Activated T-helper 2 cell treated with anti-CD3 and anti-CD28 coated beads, Interferon-gamma antibody, Interleukin-2, Interleukin-4, amounts not matched to agents 10 μg/mL and 5 μg/mL and 100 μg/mL, durations not matched to agents 14 hours and 24 hours and 36 hours (primary cell): ENCODE measurements at places on chromosomes 2 and 18. TPM values are rescaled to one million over a fixed set of nuclear protein-coding genes. Genes with fewer than 3 reads are reported as not detected.

The C1QL2 gene
- not detected in 2 replicates for total RNA-seq

The DRC1 gene
- total RNA-seq: not detected in 2 replicates

GRCh38 chr2:22855761-22856184 lies 529.2 kb upstream of the KLHL29 start:
- H3K27ac ChIP-seq: no peak overlapping the region
- peak; percentile 7 for DNase-seq
- H3K36me3 ChIP-seq: no peaks in the 10 kb centered on the region
- H3K27me3 ChIP-seq: no peaks in the 10 kb centered on the region

DNA sequence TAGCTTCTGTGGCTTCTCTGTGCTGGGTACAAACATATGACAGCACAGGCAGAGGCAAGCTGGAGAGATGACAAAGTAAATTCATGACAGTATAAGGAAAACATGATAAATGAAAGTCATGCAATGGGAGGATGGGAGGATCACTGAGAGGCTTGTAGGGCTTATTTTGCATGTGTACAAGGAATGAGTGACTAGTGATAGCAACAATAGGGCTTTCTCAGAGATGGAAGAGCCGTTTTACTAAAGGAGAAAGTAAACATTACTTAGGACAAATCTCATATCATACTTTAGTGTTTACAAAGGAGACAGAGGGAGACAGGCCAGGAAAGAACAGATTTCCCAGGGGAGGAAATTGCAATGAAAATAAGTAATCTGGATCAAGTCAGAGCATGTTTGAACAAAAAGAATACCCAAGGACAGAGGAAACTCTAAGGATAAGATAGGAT lies 82.5 kb upstream of the RBMS1 start:
- H3K27ac ChIP-seq: no peak overlapping the region
- no peaks in the 10 kb centered on the region for H3K36me3 ChIP-seq
- no peak for DNase-seq
- no peak overlapping the region for H3K4me3 ChIP-seq

The TEX44 gene
- total RNA-seq: not detected in 2 replicates

The EFHD1 gene
- 0.16 and 0.48 TPM in 2 replicates for total RNA-seq

DNA sequence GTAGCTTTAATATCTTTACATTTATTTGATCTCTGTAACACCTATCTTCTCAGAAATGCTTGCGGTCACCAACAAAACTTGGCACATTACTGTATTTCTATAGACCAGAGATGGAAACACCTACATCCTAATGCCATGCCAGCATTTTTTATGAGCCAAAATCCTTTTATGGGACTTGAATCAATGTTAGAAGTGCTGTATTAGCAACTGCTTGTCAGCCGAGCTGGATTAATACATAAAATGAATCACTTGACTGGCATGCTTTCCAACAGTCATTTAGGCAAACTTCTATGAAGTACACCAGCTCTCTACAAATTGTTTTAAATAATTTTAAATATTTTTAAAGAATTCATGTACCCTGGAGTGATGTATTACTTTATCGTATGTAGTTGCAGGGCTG lies 272.9 kb upstream of the NRP2 start:
- H3K36me3 ChIP-seq: no peaks in the 10 kb centered on the region
- H3K27ac ChIP-seq: no peak overlapping the region

DNA sequence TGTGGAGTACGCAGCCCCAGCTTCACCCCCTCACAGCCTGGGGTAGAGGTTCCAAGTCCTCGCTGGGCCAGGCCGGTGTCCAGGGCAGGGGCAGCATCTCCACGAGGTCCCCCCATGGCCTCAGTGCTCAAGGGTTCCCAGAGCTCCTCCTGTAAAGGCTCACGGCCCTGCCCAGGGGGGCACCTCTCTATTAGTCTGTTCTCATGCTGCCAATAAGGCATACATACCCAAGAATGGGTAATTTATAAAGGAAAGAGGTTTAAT lies 38.8 kb downstream of the TDRD15 start:
- H3K27ac ChIP-seq: no peak overlapping the region
- H3K4me1 ChIP-seq: no peaks in the 10 kb centered on the region
- H3K4me3 ChIP-seq: no peak overlapping the region
- no peaks in the 10 kb centered on the region for H3K36me3 ChIP-seq

The EPB41L5 gene
- total RNA-seq: 0.94 and 1.5 TPM in 2 replicates

GRCh38 chr2:20141056-20141762 lies 83.7 kb downstream of the SDC1 start:
- H3K27ac ChIP-seq: no peak overlapping the region
- no peaks in the 10 kb centered on the region for H3K36me3 ChIP-seq
- no peak overlapping the region for H3K4me3 ChIP-seq
- no peak for DNase-seq
- H3K4me1 ChIP-seq: no peaks in the 10 kb centered on the region
- no peaks in the 10 kb centered on the region for H3K27me3 ChIP-seq

- no peak for DNase-seq
- H3K27ac ChIP-seq: no peak overlapping the region
- H3K27me3 ChIP-seq: no peaks in the 10 kb centered on the region
- H3K36me3 ChIP-seq: no peaks in the 10 kb centered on the region
- no peaks in the 10 kb centered on the region for H3K4me1 ChIP-seq
These were observed 606 bp upstream of the TOGARAM2 start for GRCh38 chr2:28980368-28981015.

GRCh38 chr2:177207101-177207500 lies 5.5 kb upstream of the HNRNPA3 start:
- H3K36me3 ChIP-seq: peaks cover 10% of the 10 kb centered on the region
- no peak overlapping the region for H3K4me3 ChIP-seq
- no peak for DNase-seq
- no peaks in the 10 kb centered on the region for H3K27me3 ChIP-seq
- H3K27ac ChIP-seq: no peak overlapping the region
- H3K4me1 ChIP-seq: peaks cover 23% of the 10 kb centered on the region

The UGT1A5 gene
- total RNA-seq: not detected in 2 replicates

- no peak overlapping the region for H3K4me3 ChIP-seq
- no peaks in the 10 kb centered on the region for H3K27me3 ChIP-seq
- H3K4me1 ChIP-seq: peaks cover 27% of the 10 kb centered on the region
These were observed 57.9 kb downstream of the INPP5D start for GRCh38 chr2:233117811-233118647.

DNA sequence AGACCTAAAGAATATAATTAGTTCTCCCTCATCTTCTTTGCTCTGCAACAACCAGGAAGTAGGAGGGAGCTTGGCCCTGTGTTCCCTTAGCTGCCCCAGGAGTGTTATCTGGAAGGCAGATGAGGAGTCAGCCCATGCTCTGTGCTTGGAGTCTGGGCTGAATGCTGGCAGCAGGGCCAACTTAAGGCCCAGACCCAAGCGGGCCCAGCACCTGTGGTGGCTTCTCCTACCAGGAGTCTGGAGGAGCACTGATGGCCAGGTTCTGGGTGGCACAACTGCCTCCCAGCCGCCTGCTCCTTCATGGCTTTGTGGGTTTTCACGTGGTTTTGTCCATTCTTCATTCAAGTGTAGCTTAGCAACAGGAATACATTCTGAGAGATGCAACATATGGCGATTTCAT lies 1910.7 kb upstream of the LRRTM1 start:
- H3K4me3 ChIP-seq: no peak overlapping the region
- no peak for DNase-seq
- H3K27ac ChIP-seq: no peak overlapping the region

The PDE11A gene
- not detected in 2 replicates for total RNA-seq

GRCh38 chr18:13313006-13313686 lies 94.6 kb downstream of the LDLRAD4 start:
- no peak overlapping the region for H3K27ac ChIP-seq
- peaks cover 30% of the 10 kb centered on the region for H3K36me3 ChIP-seq
- no peak for DNase-seq
- H3K4me3 ChIP-seq: no peak overlapping the region
- no peaks in the 10 kb centered on the region for H3K27me3 ChIP-seq

The CD207 gene
- not detected in 2 replicates for total RNA-seq

DNA sequence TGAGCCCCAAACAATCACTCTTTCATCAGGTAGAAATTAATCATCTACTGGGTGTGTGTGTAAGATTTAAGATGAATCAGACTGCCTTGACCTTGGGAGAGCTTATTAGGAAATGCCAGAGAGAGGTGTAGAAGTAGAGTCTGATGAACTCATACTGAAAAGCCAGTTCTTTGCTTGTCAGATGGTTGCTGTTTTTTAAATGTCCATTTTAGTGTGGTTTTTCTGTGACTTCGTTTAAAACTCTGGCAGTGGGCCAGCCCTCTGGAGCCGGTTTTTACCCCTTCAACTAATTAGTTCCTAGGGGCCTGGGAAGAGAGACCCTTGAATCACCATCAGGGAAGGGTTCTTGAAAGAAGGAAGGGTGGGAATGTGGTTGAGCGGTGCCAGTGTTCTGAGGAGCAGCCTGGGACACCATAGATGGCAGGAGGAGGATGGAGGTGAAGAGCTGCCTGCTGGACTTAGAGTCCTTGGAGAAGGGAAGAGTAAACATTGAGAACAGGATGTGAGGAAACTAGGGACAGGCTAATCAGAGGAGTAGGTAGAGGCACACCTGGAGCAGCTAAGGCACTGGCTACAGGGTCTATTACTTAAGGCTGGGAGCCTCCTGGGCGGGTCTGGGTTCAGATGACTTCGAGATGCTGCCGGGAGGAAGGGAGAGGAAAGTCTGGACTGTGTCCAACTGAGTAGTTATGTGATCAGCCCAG lies 66.1 kb downstream of the LRRFIP1 start:
- peaks cover 63% of the 10 kb centered on the region for H3K4me1 ChIP-seq
- H3K4me3 ChIP-seq: peak overlapping the region; percentile 99
- no peak for DNase-seq
- peaks cover 33% of the 10 kb centered on the region for H3K36me3 ChIP-seq

DNA sequence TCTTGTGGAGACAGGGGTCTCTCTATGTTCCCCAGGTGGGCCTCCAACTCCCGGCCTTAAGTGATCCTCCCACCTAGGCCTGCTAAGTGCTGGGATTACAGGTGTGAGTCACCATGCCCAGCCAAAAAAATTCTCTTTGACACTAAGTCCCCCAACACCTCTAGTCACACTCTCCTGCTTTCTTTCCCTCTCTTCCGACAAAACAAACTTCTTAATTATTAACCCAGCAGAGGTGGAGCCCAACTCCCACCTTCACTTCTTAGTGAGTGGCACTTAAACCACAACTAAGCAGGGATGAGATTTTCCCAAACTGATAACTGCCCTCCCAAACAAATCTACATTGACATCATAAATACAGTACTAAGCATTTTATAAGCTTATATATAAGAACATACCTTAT lies 60.5 kb upstream of the PMAIP1 start:
- H3K27me3 ChIP-seq: peaks cover 12% of the 10 kb centered on the region
- no peak for DNase-seq
- H3K27ac ChIP-seq: no peak overlapping the region

GRCh38 chr2:10773821-10774341 lies 38.7 kb downstream of the PDIA6 start:
- no peaks in the 10 kb centered on the region for H3K4me1 ChIP-seq
- no peak for DNase-seq
- H3K4me3 ChIP-seq: no peak overlapping the region
- no peak overlapping the region for H3K27ac ChIP-seq
- no peaks in the 10 kb centered on the region for H3K27me3 ChIP-seq
- peaks cover 3% of the 10 kb centered on the region for H3K36me3 ChIP-seq

GRCh38 chr2:42792087-42792582 lies 248 bp downstream of the HAAO start:
- peaks cover 35% of the 10 kb centered on the region for H3K4me1 ChIP-seq
- H3K27ac ChIP-seq: peak overlapping the region; percentile 68
- no peak for DNase-seq
- peaks cover 32% of the 10 kb centered on the region for H3K27me3 ChIP-seq
- peak overlapping the region; percentile 80 for H3K4me3 ChIP-seq

DNA sequence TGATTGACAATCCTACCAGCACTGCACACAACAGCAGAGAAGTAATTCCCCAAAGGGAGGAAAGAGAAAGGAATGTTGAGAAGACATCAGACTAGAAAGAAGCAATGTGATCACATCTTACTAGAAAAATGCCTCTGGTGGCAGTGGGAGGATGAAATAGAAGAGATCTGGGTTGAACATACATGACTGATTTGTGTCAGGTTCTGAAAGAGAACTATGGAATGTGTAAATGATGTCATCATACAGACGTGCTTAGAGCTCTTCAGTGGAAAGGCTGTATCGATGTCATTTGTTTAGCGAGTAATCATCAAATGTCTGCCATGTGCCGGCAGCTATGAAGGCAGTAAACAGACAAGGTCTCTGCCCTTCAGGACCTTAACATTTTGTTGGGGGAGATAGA lies 24.9 kb downstream of the GORASP2 start:
- no peak overlapping the region for H3K27ac ChIP-seq
- no peak overlapping the region for H3K4me3 ChIP-seq
- no peaks in the 10 kb centered on the region for H3K27me3 ChIP-seq
- no peak for DNase-seq
- peaks cover 79% of the 10 kb centered on the region for H3K36me3 ChIP-seq
- H3K4me1 ChIP-seq: peaks cover 6% of the 10 kb centered on the region

The MAP2 gene
- total RNA-seq: not detected in 2 replicates

DNA sequence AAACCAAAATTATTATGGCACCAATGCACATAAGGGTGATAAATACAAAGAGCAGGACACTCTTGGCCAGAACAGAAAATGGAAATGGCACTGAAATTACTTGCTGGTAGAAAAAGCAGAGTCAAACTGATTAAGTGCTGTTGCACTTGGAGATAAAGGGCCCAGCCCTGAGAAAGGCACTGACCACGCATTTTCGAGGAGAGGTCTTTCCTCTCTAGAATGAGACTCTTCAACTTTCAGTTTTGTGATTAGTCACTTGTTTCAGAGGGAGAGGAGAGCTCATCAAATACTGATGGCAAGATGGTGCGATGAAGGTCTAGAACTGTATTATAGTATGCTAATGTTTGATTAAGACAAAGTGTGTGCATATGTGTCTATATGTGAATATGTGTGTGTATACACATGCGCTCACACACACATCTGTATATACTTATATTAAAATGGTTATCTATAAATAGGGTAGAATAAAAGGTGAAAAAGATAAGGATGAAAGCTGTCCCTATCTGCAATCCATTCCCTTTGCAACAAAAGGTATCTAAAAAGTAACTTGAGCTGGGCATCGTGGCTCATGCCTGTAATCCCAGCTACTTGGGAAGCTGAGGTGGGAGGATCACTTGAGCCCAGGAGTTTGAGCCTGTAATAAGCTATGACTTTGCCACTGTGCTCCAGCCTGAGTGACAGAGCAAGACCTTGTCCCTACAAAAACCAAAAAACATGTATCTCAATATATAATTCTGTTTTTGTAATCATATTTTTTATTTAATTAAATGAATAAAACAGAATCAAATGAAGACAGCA lies 48.8 kb upstream of the ZDBF2 start:
- H3K27ac ChIP-seq: no peak overlapping the region
- peak; percentile 10 for DNase-seq
- H3K4me1 ChIP-seq: peaks cover 4% of the 10 kb centered on the region
- H3K4me3 ChIP-seq: no peak overlapping the region
- H3K27me3 ChIP-seq: peaks cover 8% of the 10 kb centered on the region
- H3K36me3 ChIP-seq: no peaks in the 10 kb centered on the region

DNA sequence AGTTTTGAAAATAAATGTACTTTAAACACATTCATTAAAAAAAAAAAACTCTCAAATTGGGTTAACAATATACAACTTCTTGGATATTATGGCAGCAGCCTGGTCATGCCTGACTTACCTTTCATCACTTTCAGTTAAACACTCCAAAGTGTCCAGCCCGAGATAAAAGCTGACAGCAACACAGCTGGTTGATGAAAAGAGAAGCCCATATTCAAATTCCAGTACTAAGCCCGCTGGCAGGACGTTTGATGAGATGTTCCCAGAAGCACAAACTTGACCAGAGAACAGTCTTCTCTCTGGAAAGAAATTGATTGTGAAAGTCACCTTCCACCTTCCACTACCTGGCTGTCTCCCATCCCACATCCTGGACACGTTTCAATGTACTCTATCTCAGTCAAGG lies 586.3 kb downstream of the TDRD15 start:
- H3K36me3 ChIP-seq: no peaks in the 10 kb centered on the region
- H3K27me3 ChIP-seq: no peaks in the 10 kb centered on the region
- no peak overlapping the region for H3K27ac ChIP-seq
- H3K4me1 ChIP-seq: no peaks in the 10 kb centered on the region
- DNase-seq: no peak
